H54 (cell line): ENCODE measurements at places on chromosomes 2 and 18.

DNA sequence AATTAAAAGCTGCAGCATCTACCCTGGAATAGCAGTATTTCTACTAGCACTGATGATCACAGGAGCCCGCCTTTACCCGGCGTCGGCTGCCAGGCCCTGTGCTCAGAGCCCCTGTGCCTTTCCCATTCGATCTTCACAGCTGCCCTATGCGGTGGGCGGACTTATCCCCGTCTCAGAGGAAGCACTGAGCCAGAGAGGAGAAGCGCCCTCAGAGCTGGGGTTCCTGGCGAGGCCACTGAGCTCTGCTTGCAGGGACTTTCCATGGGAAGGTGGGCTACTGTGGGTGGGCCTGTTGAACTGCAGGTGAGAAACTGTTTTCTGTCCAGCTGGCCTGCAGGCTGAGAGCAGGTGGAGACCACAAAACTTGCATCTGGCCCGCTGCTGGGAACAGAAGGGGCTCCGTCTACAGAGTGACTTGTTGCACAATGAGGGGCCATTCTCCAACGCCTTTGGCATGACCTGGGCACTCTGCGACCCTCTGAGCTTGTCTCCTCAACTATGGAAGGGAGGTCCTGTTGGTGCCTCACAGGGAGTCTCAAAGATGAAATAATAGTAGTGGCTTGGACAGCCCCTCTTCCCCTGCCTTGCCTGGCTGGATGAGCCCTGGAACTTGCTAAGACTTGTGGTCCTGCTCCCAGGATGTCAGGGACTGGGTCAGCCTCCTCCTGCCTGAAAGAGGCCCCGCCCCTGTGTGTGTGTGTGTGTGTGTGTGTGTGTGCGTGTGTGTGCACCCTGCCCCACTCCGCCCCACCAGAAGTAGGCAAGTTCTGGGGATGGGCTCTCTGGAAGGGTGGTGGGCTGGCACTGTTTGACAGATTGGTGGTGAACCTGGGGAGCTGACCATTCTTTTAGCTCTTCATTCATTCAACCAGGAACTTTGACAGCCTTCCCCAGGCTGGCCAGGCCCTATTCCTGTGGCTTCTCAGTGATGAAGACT lies 32.7 kb downstream of the GLI2 start:
- DNase-seq, result no peak

DNA sequence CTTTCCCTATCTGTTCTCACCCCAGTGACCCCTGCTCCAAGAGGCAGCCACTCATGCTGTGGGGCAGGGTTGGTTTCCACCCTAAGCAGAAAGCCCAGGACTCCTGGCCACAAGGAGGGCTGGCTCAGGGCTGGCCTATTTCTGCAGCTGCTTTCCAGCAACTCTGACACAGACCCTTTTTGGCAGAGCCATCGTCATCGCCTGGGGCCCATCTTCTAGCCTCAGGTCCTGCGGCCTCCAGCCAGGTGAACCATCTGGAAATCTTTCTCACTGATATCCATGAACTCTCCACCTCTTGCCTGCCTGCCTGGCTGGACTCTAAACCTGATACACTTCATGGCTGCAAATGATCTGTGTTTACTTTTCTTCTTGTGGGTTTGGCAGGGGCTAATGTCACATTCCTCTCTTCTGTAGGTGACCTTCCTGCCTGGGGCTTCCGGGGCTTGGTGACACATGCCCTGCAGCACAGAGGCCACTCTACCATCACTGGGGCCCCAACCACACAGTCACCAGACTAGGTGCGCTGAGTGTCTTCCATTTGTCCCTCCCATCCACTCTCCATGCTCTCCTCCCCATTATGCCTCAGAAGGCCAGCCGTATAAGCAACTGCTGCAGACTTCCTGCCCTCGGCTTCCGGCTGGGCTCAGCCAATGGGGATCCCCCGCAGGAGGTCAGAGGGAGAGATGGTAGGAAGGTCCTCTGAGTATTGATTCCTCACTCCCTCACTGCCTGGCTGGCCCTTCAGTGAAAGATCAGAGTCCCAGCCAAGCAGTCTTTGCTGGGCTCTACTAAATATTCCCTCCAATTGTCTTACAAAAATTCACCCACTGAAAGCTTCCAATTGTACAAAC lies 9.7 kb upstream of the COPS8 start:
- no peak for DNase-seq

DNA sequence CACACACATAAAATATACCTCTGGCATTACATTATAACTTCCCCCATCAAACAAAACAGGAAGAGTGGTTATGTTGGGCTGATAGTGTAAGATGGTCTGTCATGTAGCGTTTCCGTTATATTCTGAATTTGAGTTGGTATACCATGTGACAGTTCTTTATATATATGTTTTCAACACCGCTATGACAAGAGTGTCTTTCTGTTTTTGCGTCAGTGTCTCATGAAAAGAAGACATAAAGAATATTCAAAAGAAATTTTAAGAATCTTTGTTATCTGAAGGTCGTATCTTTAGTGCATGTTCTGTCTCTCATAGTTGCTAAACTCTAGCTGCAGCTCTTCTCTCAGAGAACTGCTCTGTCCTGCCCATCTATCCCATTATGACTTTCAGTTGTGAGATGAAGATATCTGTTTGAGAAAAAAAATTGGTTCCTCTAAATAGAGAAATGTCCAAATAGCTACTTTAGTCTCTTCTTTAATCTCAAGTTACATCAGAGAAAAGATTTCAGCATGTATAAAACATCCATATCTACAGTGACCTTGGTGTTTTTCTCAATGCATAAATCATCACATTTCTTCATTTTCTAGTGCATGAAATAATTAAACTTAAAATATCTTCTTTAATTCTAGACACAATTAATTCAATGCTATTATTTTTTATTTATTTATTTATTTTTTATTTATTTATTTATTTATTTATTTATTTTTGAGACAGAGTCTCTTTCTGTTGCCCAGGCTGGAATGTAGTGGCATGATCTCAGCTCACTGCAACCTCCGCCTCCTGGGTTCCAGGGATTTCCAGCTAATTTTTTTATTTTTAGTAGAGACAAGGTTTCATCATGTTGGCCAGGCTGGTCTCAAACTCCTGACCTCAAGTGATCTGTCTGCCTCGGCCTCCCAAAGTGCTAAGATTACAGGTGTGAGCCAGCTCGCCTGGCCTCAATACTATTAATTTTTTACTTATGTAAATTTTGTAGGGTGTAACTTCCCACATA lies 24.3 kb upstream of the PSME4 start:
- DNase-seq, result no peak

DNA sequence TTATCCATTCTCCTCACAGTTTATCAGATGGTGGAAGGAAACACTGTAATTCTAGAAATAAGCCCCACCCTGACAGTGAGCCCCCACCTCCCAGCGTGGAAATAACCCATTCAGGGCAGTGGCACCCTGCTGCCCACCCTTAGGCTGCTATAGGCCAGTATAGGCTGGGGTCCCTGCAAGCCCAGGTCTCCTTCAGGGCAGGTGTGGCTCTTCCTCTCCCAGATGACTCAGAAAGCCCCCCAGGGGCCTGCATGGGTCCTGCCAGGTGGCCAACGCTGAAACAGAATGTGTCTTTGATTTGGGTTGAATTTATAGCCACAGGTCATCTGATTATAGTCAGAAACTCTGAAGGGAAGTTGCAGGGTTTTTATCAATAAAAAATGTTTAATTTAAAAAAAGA lies 136.4 kb downstream of the SH3RF3 start:
- DNase-seq, result no peak

DNA sequence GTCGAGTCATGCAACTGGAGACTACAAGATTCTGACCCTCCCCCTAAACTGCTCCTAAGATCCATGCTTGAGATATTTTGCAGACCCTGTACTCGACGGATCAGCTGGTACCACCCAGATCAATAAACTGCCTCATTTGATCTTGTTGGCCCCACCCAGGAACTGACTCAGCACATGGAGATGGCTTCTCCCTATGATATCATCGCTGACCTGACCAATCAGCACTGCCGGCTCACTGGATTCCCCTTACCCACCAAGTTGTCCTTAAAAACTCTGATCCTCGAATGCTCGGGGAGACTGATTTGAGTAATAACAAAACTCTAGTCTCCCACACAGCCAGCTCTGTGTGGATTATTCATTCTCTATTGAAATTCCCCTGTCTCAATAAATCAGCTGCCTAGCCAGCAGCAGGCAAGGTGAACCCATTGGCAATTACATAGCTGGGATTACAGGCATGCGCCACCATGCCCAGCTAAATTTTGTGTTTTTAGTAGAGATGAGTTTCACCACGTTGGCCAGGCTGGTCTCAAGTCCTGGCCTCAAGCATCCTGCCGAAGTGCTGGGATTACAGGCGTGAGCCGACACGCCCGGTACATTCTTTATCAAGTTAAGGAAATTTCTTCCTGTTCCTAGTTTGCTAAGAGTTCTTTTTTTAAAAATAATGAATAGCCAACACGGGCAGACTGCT lies 43.6 kb downstream of the VPS54 start:
- no peak for DNase-seq

DNA sequence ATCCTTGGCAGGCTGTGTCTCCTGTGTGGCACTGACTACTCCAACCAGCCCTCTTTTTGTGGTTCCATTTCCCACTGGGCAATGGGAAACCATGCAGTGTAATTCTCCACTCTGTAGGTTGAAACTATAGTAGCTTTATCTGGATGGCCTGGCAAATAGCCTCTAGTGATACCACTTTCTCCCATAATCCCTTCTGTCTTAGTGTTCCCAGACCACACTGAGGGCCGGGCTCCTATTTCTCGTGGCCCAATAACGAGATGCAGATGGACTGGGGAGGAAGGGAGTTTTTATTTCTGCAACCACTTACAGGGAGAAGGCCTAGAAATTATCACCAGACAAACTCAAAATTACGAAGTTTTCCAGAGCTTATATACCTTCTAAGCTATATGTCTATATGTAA lies 24.7 kb downstream of the SKA1 start:
- DNase-seq, result no peak

GRCh38 chr2:168731616-168732015 lies 70.8 kb upstream of the NOSTRIN start:
- DNase-seq, result no peak

DNA sequence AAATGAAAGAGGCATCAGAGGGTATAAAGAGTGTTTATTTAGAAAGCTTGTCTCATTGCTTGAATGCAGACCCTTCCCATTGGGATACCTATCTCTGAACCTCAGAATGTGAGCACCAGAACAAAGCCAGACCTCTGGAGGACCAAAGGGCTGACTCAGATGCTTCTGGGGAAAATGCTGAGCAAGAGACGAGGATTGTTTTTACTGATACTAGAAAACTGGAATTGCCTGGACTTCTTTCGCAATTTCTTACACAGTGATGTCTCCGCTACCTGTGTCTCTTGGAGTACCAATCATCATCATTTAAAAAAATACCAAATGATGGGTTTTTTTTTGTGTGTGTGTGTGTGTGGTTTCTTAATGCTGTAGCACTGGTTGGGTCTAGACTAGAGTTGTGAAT lies 55.6 kb upstream of the CCDC85A start:
- no peak for DNase-seq

DNA sequence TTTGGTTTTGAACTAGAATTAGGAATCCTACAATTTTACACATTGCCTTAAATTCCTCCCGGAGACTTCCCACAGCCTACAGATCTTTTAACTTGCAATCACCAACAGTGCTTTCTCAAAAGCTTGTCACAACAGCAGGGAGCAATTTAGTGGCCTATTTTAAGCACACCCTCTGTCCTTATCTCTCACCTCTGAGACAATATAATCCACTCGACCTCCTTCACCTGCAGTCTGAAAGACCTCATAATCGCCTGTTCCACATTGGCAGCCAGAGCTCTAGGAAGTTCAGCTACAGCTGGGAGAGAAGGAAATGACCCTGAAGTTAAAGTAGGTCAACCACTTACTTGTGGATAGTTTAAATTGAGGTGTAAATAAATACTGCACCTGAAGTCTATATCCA lies 249.7 kb upstream of the DLGAP1 start:
- no peak for DNase-seq

DNA sequence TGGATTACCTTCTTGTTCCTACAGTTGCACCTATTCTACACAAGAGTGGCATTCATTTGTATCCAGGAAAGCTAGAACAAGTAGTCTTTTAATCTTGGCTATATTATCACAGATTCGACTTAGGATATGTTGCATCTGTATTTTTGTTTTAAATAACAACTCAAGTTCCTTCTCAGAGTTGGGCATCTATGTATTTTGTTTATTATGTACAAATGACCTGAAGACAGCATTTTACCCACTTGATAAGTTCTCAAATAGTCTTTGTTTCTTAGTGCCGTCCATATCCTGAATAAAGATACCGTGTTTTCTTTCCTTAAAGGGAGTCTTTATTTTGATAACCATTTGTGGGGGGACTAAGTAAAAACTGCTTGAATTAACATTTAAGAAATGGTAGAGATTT lies 2.9 kb downstream of the ITPRID2 start:
- no peak for DNase-seq

GRCh38 chr2:15169326-15170069 lies 391.6 kb downstream of the NBAS start:
- peak; percentile 79 for DNase-seq

DNA sequence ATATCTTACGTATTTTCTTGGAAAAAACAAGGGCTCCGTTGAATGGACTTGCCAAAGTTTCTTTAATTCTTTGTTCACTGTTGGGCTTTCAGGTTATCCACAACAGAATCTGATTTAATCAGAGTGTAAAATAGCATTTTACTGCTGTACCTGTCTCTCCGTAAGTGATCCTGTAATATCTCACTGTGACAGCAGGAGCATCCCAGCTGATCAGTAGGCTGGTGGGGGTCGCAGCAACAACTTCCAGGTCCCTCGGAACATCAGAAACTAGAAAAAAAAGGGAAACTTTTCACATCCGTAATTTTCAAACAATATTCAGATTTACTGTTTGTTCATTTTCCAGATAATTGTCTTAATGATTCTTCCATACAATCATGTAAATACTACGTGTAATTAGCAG lies 51.2 kb downstream of the FN1 start:
- DNase-seq, result no peak

DNA sequence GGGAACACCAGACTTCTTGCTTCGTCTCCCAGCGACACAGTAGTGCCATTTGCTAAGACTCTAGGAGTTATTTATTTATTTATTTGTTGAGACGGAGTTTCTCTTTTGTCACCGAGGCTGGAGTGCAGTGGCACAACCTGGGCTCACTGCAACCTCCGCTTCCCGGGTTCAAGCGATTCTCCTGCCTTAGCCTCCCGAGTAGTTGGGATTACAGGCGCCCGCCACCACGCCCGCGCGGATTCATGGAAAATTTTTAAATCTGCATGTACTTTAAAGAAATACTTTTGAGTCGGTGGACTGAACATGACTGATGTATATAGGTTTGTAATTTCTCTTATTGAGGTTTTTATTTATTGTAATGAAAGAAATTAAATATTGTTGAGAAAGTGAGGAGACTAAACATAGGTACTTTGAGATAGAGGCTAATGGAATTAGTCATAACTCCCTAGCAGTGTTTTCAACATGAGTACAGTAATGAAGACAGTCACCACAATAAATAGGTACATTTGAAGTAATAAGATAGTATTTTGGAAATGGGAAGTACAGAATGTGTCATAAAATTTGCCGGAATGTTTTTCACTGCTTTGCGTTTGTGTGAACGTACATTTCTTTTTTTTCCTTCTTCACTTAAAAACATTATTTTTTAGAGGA lies 983 bp downstream of the MTX2 start:
- no peak for DNase-seq

DNA sequence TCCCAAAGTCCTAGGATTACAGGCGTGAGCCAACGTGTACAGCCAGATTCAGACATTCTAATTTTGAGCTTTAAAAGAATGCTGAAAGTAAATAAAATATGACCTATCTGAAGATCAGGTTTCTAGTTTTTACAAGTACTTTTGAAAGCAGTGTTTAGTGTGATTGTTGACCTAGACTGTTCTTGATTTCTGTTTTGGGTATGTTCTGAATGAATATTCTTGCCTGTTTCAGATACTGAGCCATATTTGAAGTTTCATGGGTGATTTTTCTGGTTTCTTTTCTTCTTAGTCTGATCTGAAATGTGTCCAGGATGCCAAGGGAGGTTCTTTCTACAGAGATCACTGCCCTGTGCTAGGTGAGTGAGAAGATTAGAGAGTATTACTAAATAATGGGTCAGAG lies 37.2 kb downstream of the MIB1 start:
- no peak for DNase-seq
